Neural crest cell (in vitro differentiated cells): ENCODE measurements at places on chromosomes 16 and 17.

GRCh38 chr16:28258567-28258966 is 33.8 kb upstream of the SBK1 start:
- H3K36me3 ChIP-seq: no peaks in the 10 kb centered on the region
- peaks cover 13% of the 10 kb centered on the region for H3K27me3 ChIP-seq
- no peak for DNase-seq
- no peak overlapping the region for H3K27ac ChIP-seq

- no peak overlapping the region for H3K27ac ChIP-seq
- no peak for DNase-seq
- no peaks in the 10 kb centered on the region for H3K36me3 ChIP-seq
Measured at GRCh38 chr16:5450409-5451104, 353.0 kb upstream of the EEF2KMT start.

DNA sequence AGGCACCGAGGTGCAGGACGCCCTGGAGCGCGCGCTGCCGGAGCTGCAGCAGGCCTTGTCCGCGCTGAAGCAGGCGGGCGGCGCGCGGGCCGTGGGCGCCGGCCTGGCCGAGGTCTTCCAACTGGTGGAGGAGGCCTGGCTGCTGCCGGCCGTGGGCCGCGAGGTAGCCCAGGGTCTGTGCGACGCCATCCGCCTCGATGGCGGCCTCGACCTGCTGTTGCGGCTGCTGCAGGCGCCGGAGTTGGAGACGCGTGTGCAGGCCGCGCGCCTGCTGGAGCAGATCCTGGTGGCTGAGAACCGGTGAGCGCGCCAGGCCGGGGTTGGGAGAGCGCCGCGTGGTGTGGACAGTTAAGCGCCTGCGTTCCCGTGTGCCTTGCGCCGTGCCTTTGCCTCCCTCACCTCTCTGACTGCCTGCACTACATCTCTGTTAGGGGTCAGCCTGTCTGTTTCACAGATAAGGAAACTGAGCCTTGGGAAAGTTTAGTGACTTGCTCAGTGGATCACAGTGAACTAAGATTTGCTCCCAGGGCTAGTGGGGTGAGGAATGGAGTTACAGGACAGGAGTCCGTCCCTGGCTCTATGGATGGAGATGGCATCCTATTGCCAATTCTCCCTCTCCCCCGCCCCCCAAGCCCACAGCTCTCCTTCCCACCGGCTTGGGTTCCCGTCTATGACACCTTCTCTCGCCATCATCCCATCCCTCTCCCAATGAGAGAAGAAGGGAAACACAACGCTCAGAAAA is 880 bp downstream of the SARM1 start:
- H3K4me1 ChIP-seq: peaks cover 35% of the 10 kb centered on the region
- DNase-seq: peak; percentile 23
- peaks cover 2% of the 10 kb centered on the region for H3K36me3 ChIP-seq
- peak overlapping the region; percentile 89 for H3K4me3 ChIP-seq
- H3K27me3 ChIP-seq: peaks cover 2% of the 10 kb centered on the region
- no peak overlapping the region for H3K27ac ChIP-seq

DNA sequence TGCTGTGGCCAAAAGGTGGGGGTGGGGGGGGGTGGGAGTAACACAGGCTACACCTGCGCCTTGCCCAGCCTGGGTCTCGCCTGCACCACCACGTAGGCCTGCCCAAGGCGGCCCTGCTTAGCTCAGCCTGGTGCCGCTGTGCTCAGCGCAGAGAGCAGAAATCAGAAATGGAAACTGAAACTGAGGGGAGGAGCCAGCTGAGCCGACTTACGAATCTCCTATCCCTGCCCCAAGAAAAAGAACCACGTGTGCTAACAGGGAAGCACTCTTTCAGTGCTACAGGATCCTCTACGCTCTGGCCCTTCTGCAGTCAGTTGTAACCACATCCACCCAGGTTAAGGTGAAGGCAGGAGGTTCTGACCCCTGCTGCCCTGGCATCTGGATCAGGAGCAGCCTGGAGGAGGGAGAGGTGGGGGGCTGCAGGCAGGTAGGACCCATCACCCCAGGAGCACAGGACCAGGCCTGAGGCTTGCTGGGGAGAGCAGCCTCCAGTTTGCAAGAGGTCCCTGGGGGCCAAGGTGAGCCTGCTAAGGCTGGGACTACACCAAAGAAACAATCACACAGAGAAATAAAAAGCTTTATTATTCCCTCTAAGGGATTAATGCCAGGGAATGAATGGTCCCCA is at the start of gene DHX58:
DHX58 (minus strand) TSS at position 163 of the 625 bp plus-strand sequence. CDS start 822 bp downstream, outside the sequence.
- H3K27ac ChIP-seq: no peak within 1 kb of the TSS
- no peak for DNase-seq
- no peaks in the 10 kb centered on the region for H3K36me3 ChIP-seq
- no peak within 1 kb of the TSS for H3K4me3 ChIP-seq
- no peaks in the 10 kb centered on the region for H3K27me3 ChIP-seq

GRCh38 chr17:37642681-37643080 is 565 bp downstream of the DDX52 start:
- H3K4me3 ChIP-seq: peak overlapping the region; percentile 94
- DNase-seq: no peak
- peaks cover 12% of the 10 kb centered on the region for H3K36me3 ChIP-seq

DNA sequence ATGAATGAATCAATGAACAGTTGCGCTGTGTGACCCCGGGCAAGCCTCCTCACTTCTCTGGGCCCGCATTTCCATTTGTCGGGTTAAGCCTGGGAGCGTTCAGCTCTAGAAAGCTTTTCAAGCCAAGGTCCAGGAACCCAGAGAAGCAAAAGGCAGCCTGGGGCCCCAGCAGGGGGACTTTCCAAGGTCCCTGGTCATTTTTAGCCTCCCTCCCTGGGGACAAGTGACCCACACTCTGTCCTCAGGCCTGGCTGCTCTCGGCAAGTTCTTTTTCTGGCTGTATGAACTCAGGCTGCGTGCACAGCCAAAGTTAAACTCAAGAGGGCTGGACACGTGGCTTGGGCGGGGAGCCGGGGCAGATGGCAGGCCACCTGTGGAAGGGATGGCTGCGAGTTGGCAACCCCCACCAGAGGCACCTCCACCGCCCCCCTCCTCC is 41.4 kb upstream of the CIBAR2 start:
- peaks cover 5% of the 10 kb centered on the region for H3K27me3 ChIP-seq
- DNase-seq: no peak
- no peaks in the 10 kb centered on the region for H3K36me3 ChIP-seq
- H3K27ac ChIP-seq: no peak overlapping the region
- no peak overlapping the region for H3K4me3 ChIP-seq
- peaks cover 34% of the 10 kb centered on the region for H3K4me1 ChIP-seq

- DNase-seq: no peak
- no peak overlapping the region for H3K4me3 ChIP-seq
- no peak overlapping the region for H3K27ac ChIP-seq
- H3K4me1 ChIP-seq: no peaks in the 10 kb centered on the region
Measured at GRCh38 chr17:73841431-73842060, 197.3 kb upstream of the SDK2 start.

DNA sequence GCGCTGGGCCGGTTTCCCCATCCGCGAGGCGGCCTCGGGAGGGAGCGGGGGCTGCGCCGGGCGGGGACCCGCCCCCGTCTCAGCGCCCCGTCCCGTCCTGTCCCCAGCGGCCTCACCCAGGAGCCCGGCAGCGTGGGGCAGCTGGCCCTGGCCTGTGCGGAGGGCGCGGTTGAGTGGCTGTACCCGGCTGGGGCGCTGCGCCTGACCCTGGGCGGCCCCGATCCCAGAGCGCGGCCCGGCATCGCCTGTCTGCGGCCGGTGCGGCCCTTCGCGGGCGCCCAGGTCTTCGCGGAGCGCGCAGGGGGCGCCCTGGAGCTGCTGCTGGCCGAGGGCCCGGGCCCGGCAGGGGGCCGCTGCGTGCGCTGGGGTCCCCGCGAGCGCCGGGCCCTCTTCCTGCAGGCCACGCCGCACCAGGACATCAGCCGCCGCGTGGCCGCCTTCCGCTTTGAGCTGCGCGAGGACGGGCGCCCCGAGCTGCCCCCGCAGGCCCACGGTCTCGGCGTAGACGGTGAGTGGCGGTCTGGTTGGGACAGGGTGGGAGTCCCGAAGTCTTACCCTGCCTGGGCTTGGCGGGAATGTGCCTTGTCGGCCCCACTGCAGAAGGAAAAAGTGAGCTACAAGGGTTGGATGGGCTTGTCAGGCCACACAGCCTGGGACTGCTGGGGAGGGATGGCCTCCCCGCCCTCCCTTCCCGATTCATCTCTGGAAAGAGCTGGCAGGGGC is 720 bp downstream of the METRN start:
- peaks cover 32% of the 10 kb centered on the region for H3K4me1 ChIP-seq
- no peaks in the 10 kb centered on the region for H3K36me3 ChIP-seq
- H3K27ac ChIP-seq: peak overlapping the region; percentile 96

DNA sequence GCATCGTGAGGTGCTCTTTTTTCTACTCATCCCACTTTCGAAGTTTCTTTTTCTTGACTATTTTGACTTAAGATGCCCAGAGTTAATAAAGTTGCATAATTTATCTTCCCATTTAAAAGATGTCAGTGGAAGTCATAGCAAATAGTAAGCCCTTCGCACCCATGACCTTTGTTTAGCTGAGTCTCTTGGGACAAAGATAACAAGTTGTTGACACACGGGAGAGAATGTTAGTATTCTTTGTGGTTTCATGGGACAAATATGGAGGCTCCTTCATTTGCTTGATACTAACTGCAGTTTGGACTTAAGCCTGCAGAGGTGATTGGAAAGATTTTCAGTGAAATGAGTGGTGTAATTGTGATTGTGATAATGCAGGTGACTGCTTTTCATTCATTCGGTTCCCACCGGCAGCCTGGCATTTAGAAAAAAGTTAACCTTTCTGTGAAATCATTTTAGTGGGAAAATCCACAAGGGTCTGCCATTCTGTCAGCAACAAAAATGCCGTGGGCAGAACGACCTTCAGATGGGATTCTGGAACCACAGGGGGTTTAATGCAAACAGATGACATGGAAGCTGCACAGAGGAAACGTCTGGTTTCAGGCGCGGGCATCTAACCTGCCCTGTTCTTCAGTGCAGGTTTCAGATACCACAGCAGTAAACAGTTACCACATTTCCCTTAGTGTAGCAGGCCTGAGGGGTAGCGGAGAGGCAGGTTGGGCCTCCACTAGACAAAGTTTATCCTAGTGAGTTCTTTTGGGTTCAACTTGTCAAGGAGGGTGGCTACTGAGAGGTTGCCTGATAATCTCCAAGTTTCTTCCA is 123.0 kb downstream of the RPTOR start:
- no peaks in the 10 kb centered on the region for H3K27me3 ChIP-seq
- H3K4me3 ChIP-seq: no peak overlapping the region
- DNase-seq: no peak
- H3K36me3 ChIP-seq: peaks cover 2% of the 10 kb centered on the region

DNA sequence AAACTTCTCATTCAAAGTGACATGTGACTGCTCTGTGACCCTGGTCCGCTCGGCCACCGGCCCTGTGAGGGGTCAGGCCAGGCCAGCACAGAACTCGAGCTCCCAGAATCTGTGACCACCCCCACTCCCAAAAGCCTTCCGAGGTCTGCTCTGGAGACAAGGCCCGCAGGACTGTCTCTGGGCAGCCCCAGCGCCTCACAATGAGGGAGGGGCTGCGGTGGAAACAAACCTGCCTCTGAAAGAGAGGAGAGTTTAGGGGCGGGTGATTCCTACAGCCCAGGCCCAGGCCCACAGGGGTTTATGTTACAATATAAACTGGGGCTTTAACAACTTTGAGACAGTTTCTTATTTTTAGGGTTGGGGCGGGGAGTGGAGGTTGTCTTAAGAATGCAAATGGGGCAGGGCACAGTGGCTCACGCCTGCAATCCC is 19.9 kb downstream of the IGFBP4 start:
- no peak for DNase-seq
- no peaks in the 10 kb centered on the region for H3K27me3 ChIP-seq
- peaks cover 41% of the 10 kb centered on the region for H3K4me1 ChIP-seq
- peak overlapping the region; percentile 57 for H3K27ac ChIP-seq
- no peaks in the 10 kb centered on the region for H3K36me3 ChIP-seq

- no peaks in the 10 kb centered on the region for H3K36me3 ChIP-seq
- no peak for DNase-seq
- H3K4me1 ChIP-seq: no peaks in the 10 kb centered on the region
- no peak overlapping the region for H3K27ac ChIP-seq
Measured at GRCh38 chr16:27273670-27274423, 5.3 kb upstream of the NSMCE1 start.

DNA sequence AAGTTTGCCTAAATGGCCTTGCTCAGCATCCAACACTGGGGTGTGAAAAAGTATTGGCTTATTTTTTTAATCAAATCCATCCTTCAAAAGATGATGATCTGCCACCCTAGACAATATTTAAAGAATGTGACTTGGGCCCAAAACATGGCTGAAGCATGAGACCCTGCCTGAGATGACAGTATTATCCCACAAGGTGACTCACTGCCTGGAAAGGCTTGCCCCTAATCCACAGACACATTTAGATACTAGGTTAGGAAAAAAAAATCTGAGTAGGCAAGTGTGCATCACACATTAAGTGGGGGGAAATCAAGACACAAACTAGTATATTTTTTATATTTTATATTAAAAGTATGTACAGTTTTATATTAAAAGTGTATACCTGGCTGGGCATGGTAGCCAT is 38.4 kb downstream of the TOM1L2 start:
- H3K4me1 ChIP-seq: peaks cover 48% of the 10 kb centered on the region
- H3K27ac ChIP-seq: no peak overlapping the region
- H3K4me3 ChIP-seq: no peak overlapping the region
- DNase-seq: no peak
- H3K27me3 ChIP-seq: no peaks in the 10 kb centered on the region

DNA sequence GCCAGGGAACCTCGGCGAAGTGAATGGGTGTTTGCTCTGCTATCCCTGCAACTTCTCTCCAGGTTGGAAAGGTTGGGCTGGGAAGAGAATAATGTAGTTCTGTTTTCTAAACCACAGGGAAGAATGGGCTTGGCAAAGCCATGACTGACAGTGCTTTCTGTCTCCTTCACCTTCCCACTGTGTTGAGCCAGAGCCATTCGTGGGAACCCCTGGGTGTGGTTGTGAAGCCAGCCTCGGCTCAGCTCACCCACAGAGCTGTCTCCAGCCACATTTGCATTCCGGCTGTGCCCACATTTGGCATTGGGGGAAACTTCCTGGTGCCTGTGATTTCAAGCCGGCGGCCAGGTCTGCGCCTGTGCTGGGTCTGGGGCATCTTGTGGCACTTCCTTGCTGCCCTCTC is 39.9 kb downstream of the BAIAP2 start:
- no peaks in the 10 kb centered on the region for H3K27me3 ChIP-seq
- H3K4me1 ChIP-seq: peaks cover 22% of the 10 kb centered on the region
- no peak overlapping the region for H3K4me3 ChIP-seq
- no peaks in the 10 kb centered on the region for H3K36me3 ChIP-seq
- no peak for DNase-seq

GRCh38 chr17:43946781-43947180 is 4.5 kb upstream of the PPY start:
- no peaks in the 10 kb centered on the region for H3K36me3 ChIP-seq
- peaks cover 43% of the 10 kb centered on the region for H3K27me3 ChIP-seq

GRCh38 chr16:89737341-89738071 is 16.2 kb downstream of the ZNF276 start:
- H3K4me1 ChIP-seq: no peaks in the 10 kb centered on the region
- DNase-seq: no peak
- no peak overlapping the region for H3K4me3 ChIP-seq
- no peak overlapping the region for H3K27ac ChIP-seq

GRCh38 chr17:41539979-41540701 is 12.0 kb upstream of the KRT19 start:
- H3K4me1 ChIP-seq: peaks cover 7% of the 10 kb centered on the region
- no peak for DNase-seq
- no peak overlapping the region for H3K4me3 ChIP-seq
- peaks cover under 1% of the 10 kb centered on the region for H3K27me3 ChIP-seq
- no peaks in the 10 kb centered on the region for H3K36me3 ChIP-seq

GRCh38 chr17:68384471-68384870 is 72.8 kb downstream of the WIPI1 start:
- H3K27ac ChIP-seq: no peak overlapping the region
- H3K4me1 ChIP-seq: peaks cover 29% of the 10 kb centered on the region
- H3K27me3 ChIP-seq: no peaks in the 10 kb centered on the region
- no peak overlapping the region for H3K4me3 ChIP-seq
- DNase-seq: no peak
- no peaks in the 10 kb centered on the region for H3K36me3 ChIP-seq

- H3K27me3 ChIP-seq: no peaks in the 10 kb centered on the region
- H3K4me3 ChIP-seq: no peak overlapping the region
- DNase-seq: no peak
- H3K4me1 ChIP-seq: no peaks in the 10 kb centered on the region
Measured at GRCh38 chr17:29909236-29910003, 20.6 kb downstream of the SSH2 start.
